ENCODE measurements at places on chromosomes 1 and 21. TPM values are rescaled to one million over a fixed set of nuclear protein-coding genes. Genes with fewer than 3 reads are reported as not detected.

IBA57 gene
- total RNA-seq: 7.4 TPM

PTPRC gene
- 0.01 TPM for total RNA-seq

RBP7 gene
- total RNA-seq: 5.8 TPM

FAM177B gene
- not detected for total RNA-seq

CXADR gene
- 6.3 TPM for total RNA-seq

IGSF3 gene
- total RNA-seq: 17.9 TPM

SNX7 gene
- total RNA-seq: 24.5 TPM

F5 gene
- 0.08 TPM for total RNA-seq

OR2L3 gene
- total RNA-seq: not detected

PRUNE1 gene
- total RNA-seq: 12.4 TPM

TMOD4 gene
- not detected for total RNA-seq

MARK1 gene
- total RNA-seq: 0.15 TPM

CD46 gene
- 93.1 TPM for total RNA-seq

WDR77 gene
- 52.3 TPM for total RNA-seq

MATN1 gene
- total RNA-seq: 0.05 TPM

SHISA4 gene
- total RNA-seq: 17.3 TPM

LRRC71 gene
- 0.20 TPM for total RNA-seq

ITLN1 gene
- total RNA-seq: not detected

RAB7B gene
- 2.0 TPM for total RNA-seq

FAM72A gene
- 12.1 TPM for total RNA-seq

PPM1J gene
- total RNA-seq: 1.5 TPM

DPM3 gene
- total RNA-seq: 90.9 TPM

TRIM46 gene
- total RNA-seq: 1.5 TPM

F13B gene
- not detected for total RNA-seq

ACOT11 gene
- 1.4 TPM for total RNA-seq

KRTAP19-3 gene
- total RNA-seq: not detected

HTR6 gene
- total RNA-seq: 0.14 TPM

CHAF1B gene
- total RNA-seq: 11.1 TPM

ATP1A4 gene
- not detected for total RNA-seq

AQP10 gene
- not detected for total RNA-seq

ASCL5 gene
- total RNA-seq: 0.08 TPM

MROH9 gene
- not detected for total RNA-seq

CELA3B gene
- not detected for total RNA-seq

CYP4B1 gene
- total RNA-seq: not detected

SPRR2G gene
- total RNA-seq: not detected

KIF14 gene
- 13.1 TPM for total RNA-seq

GPR52 gene
- total RNA-seq: not detected

ADAMTS1 gene
- total RNA-seq: 0.16 TPM

RNF186 gene
- not detected for total RNA-seq

ACTL8 gene
- 1.9 TPM for total RNA-seq

ACADM gene
- total RNA-seq: 32.0 TPM

KCNJ9 gene
- total RNA-seq: not detected

CDC42 gene
- total RNA-seq: 144 TPM
